Adrenal gland (tissue), 19 donors: ENCODE measurements at places on chromosomes 6 and 20. TPM values are rescaled to one million over a fixed set of nuclear protein-coding genes. Genes with fewer than 3 reads are reported as not detected.

GRCh38 chr6:90198758-90199425, 97.8 kb downstream of the BACH2 start:
- no peak for DNase-seq

DNA sequence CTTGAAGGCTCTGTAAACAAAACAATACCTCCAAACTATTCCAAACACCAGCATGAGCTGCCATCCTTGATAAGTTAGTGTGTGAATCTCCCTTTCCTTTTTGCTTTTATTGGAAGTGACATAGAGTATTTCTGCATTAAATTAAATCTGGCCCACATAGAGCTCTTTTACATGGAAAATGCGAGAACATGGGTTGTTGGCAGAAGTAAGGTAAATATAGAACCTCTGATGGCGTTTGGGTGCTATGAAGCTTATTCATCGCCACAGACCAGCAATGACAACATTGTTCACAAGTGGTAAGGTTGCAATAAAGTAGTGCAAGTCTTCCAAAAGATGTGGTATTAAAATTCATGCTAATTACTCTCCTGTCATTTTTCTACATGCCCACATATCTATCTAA, 445.8 kb upstream of the JAG1 start:
- DNase-seq = no peak

- DNase-seq = peak; percentile 91
Measured at GRCh38 chr6:33761922-33762629, 15.4 kb upstream of the IP6K3 start.

- DNase-seq = no peak
Measured at GRCh38 chr20:43043887-43044286, 145.8 kb downstream of the PTPRT start.

- DNase-seq = no peak
Measured at GRCh38 chr6:16764188-16764950, 3.1 kb upstream of the ATXN1 start.

DNA sequence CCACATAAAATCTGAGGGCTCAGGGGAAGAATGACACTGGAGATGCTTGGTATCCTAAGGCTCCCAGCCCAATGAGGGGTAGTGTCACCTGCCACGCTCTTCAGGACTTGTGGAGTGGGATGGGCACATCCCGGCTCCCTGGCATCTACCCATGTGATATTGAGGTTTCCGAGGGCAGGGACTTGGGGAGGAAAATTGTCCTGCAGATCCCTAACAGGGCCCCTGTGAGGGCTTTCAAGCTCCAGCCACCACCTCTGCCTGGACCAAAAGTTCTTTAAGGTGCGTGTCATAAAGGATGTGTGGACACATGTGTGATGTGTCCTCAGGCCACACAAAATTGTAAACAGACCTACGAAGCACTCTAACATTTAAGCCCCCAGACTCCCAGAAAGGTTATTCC, 2.5 kb downstream of the SCML4 start:
- DNase-seq = no peak

DNA sequence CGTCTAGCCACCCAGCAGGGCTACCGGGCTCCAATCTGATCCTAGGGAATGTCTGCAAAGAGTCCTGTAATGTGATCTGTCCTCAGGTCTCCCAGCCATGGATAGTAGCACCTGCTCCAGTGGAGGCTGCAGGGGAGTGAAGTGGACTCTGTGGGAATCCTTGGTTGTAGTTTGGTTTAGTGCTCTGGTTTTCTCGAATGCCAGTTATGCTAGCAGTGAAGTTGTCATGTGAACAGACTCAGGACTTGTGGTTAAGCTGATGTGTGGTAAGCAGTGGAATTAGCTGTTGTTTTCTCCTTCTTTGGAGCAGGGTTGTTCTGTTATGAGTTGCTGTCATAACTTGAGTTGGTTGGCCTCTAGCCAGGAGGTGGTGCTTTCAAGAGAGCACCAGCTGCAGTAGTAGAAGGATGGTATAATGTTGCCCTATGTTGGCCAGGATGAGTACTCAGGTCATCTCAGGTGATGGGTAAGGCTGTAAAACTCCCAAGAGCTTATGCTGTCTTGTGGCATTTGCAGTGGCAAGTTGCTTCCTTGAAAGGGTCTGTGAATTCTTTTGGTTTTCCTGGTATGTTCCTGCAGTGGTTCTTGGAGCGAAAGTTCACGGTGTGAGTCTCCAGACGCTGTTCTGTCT, 390.2 kb downstream of the UTRN start:
- peak; percentile 46 for DNase-seq

GRCh38 chr6:129440691-129441090, 269.3 kb downstream of the ARHGAP18 start:
- DNase-seq = no peak

- DNase-seq = no peak
Measured at GRCh38 chr6:128118401-128118800, 217.5 kb upstream of the THEMIS start.

DNA sequence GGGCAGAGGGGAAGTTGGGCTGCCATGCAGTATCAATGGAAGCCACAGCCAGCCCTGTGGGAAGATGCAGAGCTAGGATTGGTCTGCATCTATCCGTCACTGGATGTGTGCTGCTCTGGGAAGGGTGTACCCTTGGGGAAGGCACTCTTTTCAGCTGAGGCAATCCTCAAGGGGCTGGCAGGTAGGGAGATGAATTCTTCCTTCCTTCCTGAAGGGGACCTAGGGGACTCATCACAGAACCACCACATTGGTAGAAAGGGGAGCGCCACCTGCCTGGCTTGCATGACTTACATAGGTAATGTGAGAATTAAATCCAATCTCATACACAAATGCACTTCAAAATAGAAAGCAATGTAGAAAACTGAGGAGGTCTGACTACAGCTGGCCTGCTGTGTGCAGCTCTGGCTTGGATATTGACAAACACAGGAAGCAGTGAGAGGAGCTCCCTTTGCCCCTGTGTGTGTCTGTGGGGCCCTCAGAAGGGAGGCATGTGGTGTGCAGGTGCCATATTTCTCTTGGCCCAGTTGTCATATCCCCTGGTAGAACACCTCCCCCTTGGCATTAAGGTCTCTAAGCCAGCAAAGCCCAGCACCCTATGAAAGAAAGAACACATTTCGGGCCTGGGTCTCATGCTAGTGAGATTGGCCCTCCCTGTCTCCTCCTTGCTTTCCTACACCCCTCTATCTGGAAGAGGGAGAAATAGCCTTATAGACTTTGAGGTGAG, 260.3 kb upstream of the MOCS1 start:
- DNase-seq = no peak

DNA sequence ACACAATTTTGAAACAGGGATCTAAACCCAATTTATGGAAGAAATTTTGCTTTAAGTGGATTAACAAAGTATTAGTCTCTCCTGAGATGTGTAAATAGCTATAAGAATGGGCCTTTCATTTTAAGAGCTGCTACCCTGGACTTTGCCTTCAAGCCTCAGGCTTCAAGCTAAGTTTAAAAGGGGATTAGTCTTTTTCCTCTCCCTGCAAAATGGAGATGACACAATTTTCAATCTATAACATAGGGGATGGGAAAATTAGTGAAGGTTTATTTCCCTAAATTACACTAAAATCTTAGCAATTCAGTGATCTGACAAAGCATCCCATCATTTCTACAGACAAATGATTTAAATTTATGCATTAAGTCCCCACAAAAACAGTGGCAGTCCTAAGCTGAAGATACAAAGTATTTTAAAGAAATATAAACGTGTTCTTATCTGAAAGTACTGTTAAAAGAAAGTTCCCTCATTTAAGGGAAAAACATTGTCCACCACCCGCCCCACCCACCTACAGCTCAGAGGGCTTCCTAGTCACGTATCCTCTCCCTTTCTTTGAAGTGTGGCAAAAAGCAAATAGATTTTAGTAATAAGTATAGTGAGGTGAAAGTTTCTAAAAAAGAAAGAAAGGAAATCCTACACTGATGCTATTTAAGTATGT, 14.5 kb downstream of the ARHGAP18 start:
- no peak for DNase-seq

GRCh38 chr6:20680697-20681165, 146.5 kb downstream of the CDKAL1 start:
- no peak for DNase-seq

GRCh38 chr20:56841346-56841908, 212.3 kb downstream of the TFAP2C start:
- no peak for DNase-seq

DNA sequence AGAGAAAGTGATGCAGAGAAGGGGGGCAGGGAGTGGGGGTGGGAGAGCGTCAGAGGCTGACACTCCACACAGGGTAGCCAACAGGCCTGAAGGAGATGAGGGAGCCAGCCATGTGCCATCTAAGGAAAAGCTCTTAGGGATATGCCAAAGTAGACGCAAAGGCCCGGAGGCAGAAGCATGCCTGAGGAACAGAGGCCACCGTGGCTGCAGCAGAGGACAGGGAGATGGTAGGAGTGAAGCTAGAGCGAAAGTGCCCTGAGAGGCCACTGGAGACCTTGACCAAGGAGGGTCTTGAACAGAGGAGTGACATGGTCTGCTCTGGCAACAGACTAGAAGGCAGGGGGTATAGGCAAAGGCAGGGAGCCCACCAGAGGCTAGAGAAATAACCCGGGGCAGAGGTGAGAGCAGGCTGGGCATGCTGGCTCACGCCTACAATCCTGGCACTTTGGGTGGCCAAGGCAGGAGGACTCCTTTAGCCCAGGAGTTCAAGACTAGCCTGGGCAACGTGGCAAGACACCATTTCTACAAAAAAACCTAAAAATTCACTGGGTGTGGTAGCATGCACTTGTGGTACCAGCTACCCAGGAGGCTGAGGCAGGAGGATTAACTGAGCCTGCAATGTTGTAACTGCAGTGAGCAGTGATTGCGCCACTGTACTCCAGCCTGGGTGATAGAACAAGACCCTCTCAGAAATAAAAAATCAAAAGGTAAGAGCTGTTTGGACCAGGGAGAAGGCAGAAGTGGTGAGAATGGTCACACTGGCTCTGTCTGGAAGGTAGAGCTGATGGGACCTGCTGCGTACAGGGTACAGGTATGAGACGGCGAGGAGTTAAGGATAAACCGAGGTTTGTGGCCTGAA, 6.3 kb downstream of the RRBP1 start:
- DNase-seq = no peak

- no peak for DNase-seq
Measured at GRCh38 chr6:19905584-19905983, 68.4 kb downstream of the ID4 start.

DNA sequence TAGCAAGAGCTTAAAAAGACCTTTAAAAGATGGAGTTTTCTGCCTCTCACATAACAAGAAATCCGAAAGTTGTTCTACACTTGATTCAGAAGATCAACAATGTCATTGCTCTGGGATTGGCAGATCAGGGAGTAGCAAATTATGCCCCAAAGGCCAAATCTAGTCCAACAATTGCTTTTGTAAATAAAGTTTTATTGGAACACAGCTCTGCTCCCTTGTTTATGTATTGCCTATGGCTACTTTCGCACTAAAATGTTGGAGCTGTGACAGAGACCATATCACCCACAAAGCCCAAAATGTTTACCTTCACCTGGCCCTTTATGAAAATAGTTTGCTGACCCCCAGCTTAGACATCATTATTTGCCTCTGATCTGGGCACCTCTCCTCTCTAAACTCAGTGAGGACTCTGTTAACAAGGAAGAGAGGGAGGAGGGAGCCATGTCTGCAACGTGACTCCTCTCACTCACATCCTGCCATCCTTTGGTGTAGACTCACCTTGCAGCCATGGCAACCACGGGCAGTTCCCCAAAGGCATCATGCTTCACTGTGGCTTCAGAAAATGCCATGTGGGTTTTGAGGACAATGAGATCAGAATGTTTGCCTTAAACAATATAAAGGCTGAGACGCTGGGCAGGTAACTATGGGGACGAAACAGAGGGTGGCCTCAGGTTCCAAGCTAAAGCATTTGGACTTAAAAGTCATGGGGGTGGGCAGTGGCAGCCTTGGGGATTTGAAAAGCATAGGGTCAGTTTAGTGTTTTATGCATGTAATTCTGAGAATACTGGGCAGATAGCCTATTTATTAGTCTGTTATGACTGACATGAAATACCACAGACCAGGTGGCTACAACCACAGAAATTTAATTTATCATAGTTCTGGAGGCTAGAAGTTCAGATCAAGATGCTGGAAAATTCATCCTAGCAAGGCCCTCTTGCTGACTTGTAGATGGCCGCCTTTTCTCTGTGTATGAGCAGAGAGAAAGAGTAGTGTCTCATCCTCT, 149.7 kb upstream of the TNFAIP3 start:
- no peak for DNase-seq

DNA sequence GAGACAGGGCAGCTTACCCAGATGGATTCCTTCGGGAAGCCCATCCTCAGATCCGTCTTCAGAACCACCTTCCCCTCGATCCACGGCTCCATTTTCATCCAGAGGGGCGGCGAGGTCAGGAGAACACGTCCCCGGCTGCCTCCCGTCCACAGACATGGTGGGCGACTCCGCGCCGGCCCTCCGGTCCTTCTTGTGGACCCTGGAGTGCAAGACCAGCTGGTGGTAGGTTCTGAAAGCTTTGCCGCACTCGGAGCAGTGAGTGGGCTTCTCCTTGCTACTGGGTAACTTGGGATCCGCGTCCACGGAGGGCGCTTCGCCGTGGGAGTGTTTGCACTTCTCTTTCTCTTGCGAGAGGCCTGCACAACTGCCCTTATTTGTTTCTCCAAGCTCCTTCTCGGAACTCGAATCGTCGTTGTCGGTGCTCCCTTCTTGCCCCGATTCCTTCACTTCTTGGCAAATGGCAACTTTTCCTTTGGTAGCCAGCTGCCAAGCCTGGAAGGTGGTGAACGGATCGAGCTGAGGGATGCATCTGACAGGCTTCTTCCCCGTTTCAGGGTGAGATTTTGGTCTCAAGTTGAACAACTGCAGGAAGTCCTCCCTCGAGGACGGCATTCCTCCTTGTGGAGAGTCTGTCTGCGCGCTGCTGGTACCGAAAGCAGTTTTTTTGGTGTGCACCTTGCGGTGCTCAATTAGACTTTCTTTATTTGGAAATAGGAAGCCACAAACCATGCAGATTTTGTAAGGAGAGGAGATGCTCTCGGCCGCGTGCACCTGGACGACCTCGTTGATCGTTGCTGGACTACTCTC, 12.0 kb downstream of the ZNF217 start:
- peak; percentile 50 for DNase-seq

DNA sequence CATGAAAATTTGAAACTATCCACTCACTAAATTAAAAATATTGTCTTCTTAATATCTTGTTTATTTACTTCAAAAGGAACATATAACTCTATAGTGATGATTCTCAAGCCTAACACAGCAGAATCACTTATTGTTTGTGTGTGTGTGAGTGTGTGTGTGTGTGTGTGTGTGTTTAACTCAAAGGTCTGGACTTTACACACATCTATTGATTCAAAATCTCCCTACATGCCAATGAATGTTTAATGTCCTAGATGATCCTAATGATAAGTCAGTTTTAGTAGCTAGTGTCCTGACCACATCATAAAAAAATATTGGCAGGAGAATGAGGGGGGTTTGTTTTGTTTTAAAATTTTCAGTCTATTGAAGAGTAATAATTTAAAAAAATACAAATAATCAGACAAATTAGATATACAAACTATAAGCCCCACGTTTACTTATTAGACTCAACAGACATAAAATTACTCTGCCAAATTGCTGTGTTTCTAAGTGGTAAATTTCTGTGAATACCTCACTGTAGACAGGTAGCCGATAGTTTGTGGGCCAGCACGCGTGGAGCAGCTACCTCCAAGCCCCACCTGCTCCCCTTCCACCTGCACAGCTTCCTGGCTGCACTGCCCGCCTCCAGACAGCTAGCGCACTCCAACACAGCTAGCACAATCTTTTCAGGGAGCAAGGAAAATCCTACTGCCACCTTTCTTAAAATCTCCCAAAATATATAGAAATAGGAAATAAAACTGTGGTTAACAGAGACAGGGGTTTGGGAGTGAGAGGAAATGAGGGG, 349.6 kb downstream of the PKHD1 start:
- no peak for DNase-seq

Gene FAXC
- total RNA-seq = not detected

Gene CCR6
- not detected for total RNA-seq

Gene HSPA1L
- 1.9 TPM for total RNA-seq

Gene FAM83D
- 1.4 TPM for total RNA-seq

Gene LTB
- 0.50 TPM for total RNA-seq

Gene HLA-E
- total RNA-seq = 584 TPM
